ENCODE measurements at places on chromosomes 11 and 22. TPM values are rescaled to one million over a fixed set of nuclear protein-coding genes. Genes with fewer than 3 reads are reported as not detected.
A peak's percentile ranks its signal among the peaks of the same experiment; 100 is the strongest.

Gene SPDYC
- total RNA-seq, result not detected

DNA sequence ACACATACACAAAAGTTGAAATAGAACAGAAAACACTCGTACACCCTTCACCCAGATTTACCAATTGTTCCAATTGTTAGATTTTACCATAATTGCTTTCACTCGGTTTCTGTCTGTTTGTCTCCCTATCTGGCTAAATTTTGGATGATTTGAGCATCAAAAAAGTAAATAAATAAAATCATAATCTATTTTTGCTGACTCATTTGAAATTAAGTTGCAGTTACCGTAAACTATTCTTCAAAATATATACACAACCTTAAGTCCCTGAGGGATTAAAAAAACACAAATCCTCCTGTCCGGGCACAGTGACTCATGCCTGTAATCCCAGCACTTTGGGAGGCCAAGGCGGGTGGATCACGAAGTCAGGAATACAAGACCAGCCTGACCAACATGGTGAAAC lies 81.3 kb upstream of the SYT9 start:
- no peak overlapping the region for H3K4me3 ChIP-seq
- no peak overlapping the region for H3K27ac ChIP-seq
- no peak for DNase-seq
- no peaks in the 10 kb centered on the region for H3K27me3 ChIP-seq
- no peaks in the 10 kb centered on the region for H3K4me1 ChIP-seq

GRCh38 chr11:57746920-57747319 lies 4.7 kb downstream of the BTBD18 start:
- peaks cover 27% of the 10 kb centered on the region for H3K36me3 ChIP-seq
- peaks cover 23% of the 10 kb centered on the region for H3K4me1 ChIP-seq
- no peak overlapping the region for H3K27ac ChIP-seq
- DNase-seq, result no peak
- H3K4me3 ChIP-seq, result no peak overlapping the region

Gene HBG1
- total RNA-seq, result not detected

Gene FAM118B
- 16.3 TPM for total RNA-seq

DNA sequence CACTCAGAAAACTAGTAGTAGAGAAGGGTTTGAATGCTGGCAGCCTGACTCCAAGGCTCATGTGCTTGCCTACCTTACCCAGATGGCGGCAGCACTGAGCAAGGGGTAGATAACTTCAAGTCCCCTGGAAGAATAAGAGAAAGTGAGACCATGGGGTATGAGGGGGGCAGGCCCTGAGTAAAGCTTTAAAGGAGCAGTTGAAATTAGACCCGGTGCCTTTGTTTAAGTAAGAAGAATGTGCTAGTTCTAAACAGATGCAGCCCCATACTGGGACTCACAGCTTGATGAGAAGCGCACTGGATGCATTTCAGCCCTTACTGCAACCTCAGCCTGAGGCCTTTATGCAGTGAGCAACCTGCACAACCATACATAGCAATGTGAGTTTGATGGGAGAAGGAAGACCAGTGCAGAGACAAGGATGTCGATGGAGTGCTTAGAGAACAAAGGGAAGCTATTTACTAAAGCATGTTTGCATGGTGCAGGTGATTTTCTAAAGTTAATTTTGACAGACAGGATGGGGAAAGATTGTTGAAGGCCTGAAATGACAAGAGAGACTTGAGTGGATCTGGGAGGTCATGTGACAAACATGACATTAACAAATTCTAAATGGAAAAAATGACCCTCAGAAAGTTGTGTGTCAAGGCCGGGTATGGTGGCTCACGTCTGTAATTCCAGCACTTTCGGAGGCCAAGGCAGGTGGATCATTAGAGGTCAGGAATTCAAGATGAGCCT lies 27.1 kb upstream of the TMA7B start:
- H3K36me3 ChIP-seq, result no peaks in the 10 kb centered on the region
- H3K4me3 ChIP-seq, result no peak overlapping the region
- H3K4me1 ChIP-seq, result no peaks in the 10 kb centered on the region
- H3K27ac ChIP-seq, result no peak overlapping the region
- no peak for DNase-seq
- H3K27me3 ChIP-seq, result no peaks in the 10 kb centered on the region

- no peak overlapping the region for H3K27ac ChIP-seq
- peak; percentile 84 for DNase-seq
- no peaks in the 10 kb centered on the region for H3K36me3 ChIP-seq
- peaks cover 14% of the 10 kb centered on the region for H3K4me1 ChIP-seq
These were observed 7.1 kb downstream of the USP18 start for GRCh38 chr22:18156878-18157713.

- no peak overlapping the region for H3K27ac ChIP-seq
- peaks cover 35% of the 10 kb centered on the region for H3K36me3 ChIP-seq
- H3K4me3 ChIP-seq, result no peak overlapping the region
- H3K4me1 ChIP-seq, result no peaks in the 10 kb centered on the region
- no peaks in the 10 kb centered on the region for H3K27me3 ChIP-seq
- no peak for DNase-seq
These were observed 57.2 kb downstream of the SPECC1L start for GRCh38 chr22:24327832-24328231.

DNA sequence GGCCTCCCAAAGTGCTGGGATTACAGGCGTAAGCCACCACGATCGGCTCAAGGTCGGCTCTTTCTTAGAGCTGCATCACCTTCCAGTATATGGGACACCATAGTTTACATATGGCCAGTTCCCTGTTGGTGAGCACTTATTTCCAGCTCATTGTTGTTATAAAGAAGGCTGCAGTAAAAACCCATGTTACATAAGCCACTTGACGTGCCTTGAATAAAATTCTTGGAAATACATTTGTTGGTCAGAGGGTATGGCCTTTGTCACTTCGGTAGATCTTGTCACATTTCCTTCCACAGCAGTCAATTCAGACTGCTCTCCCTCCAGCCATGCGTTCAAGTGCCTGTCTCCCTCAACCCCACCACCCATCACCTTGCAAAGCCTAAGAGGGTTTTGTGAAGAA lies 92.9 kb downstream of the PRR5L start:
- no peaks in the 10 kb centered on the region for H3K4me1 ChIP-seq
- H3K27me3 ChIP-seq, result no peaks in the 10 kb centered on the region
- no peak overlapping the region for H3K4me3 ChIP-seq
- no peak overlapping the region for H3K27ac ChIP-seq
- no peak for DNase-seq
- H3K36me3 ChIP-seq, result no peaks in the 10 kb centered on the region

Gene MIOX
- not detected for total RNA-seq

DNA sequence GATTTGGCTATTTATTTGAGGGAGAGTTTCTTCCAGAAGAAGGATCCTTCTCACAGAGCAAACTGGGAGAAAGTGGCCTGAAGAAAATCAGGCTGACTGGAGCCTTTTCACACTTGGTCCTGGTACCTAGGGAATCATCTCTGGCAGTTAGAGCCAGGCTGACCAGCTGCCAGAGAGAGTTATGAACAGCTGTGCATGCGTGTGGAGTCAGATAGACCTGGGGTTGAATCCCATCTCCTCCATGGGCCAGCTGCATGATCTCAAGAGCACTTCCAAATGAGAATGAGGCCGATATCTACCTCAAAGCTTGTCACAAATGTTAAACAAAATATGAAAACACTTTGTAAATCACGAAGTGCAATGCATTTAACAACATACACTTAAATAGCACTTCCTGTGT lies 390.0 kb downstream of the TENM4 start:
- no peaks in the 10 kb centered on the region for H3K4me1 ChIP-seq
- no peak for DNase-seq
- H3K27ac ChIP-seq, result no peak overlapping the region
- H3K4me3 ChIP-seq, result no peak overlapping the region
- H3K27me3 ChIP-seq, result no peaks in the 10 kb centered on the region

Gene C11orf65
- 0.28 TPM for total RNA-seq

DNA sequence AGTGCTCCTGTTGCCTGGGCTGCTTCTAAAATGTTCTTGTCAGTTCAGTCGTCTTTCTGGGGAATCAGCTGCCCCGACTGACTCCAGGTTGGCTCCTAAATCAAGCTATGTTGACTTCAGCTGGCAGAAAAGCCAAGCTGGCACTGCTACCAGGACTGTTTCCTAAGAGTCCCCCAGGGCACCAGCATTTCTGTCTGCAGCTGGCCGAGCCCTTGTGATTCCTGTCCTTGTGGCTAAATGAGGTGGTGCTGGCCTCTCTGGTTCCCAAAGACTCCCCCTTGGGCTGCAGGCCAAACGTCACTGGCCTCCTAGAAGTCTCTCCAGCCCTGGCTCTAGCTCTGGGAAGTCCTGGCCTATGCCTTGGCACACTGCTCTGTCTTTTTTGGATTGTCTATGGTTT lies 31.1 kb downstream of the GRAMD1B start:
- no peaks in the 10 kb centered on the region for H3K27me3 ChIP-seq
- no peak overlapping the region for H3K4me3 ChIP-seq
- no peaks in the 10 kb centered on the region for H3K36me3 ChIP-seq

DNA sequence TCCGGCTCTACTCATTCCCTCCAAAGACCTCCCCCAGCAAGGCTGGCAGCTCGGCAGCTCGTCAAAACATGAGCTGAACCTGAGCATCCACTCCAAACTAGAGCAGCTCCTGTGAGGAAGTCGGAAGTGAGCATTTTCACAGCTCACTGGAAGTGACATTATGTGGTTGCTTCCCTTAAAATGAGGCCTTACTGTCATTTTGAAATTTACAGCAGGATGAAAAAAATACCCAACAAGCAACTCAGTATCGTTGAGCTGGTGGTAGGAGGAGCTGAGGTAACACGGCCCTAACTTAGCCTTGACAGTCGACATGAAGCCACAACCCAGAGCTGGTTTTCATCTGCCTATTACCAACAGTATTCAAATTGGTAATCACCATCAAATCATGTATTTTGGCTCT lies 38.0 kb upstream of the ARFGAP3 start:
- H3K27ac ChIP-seq, result peak overlapping the region; percentile 65
- H3K36me3 ChIP-seq, result peaks cover 16% of the 10 kb centered on the region
- no peak overlapping the region for H3K4me3 ChIP-seq
- H3K4me1 ChIP-seq, result no peaks in the 10 kb centered on the region
- DNase-seq, result no peak
- H3K27me3 ChIP-seq, result no peaks in the 10 kb centered on the region

GRCh38 chr22:44446483-44446882 lies 51.5 kb downstream of the RTL6 start:
- H3K27ac ChIP-seq, result no peak overlapping the region
- no peak overlapping the region for H3K4me3 ChIP-seq
- no peaks in the 10 kb centered on the region for H3K27me3 ChIP-seq
- no peaks in the 10 kb centered on the region for H3K36me3 ChIP-seq
- H3K4me1 ChIP-seq, result peaks cover 22% of the 10 kb centered on the region

GRCh38 chr11:129710423-129710822 lies 105.2 kb upstream of the TMEM45B start:
- no peaks in the 10 kb centered on the region for H3K4me1 ChIP-seq
- no peak overlapping the region for H3K27ac ChIP-seq
- no peaks in the 10 kb centered on the region for H3K27me3 ChIP-seq
- DNase-seq, result no peak
- H3K4me3 ChIP-seq, result no peak overlapping the region

- no peaks in the 10 kb centered on the region for H3K4me1 ChIP-seq
- no peaks in the 10 kb centered on the region for H3K27me3 ChIP-seq
- no peaks in the 10 kb centered on the region for H3K36me3 ChIP-seq
- no peak overlapping the region for H3K4me3 ChIP-seq
- H3K27ac ChIP-seq, result peak overlapping the region; percentile 68
These were observed 62.1 kb upstream of the ARFGAP3 start for GRCh38 chr22:42919199-42919598.

- no peak for DNase-seq
- H3K27me3 ChIP-seq, result no peaks in the 10 kb centered on the region
- no peaks in the 10 kb centered on the region for H3K36me3 ChIP-seq
- peaks cover 8% of the 10 kb centered on the region for H3K4me1 ChIP-seq
These were observed 15.8 kb upstream of the NUP160 start for GRCh38 chr11:47863898-47864430.

- DNase-seq, result no peak
- no peaks in the 10 kb centered on the region for H3K27me3 ChIP-seq
- H3K27ac ChIP-seq, result no peak overlapping the region
- H3K4me3 ChIP-seq, result no peak overlapping the region
- no peaks in the 10 kb centered on the region for H3K36me3 ChIP-seq
These were observed 34.6 kb downstream of the FAM83F start for GRCh38 chr22:40029189-40029890.

- H3K36me3 ChIP-seq, result peaks cover 17% of the 10 kb centered on the region
- peak overlapping the region; percentile 81 for H3K4me3 ChIP-seq
- no peaks in the 10 kb centered on the region for H3K4me1 ChIP-seq
- no peaks in the 10 kb centered on the region for H3K27me3 ChIP-seq
- DNase-seq, result no peak
These were observed 2.9 kb downstream of the CSNK1E start for GRCh38 chr22:38314051-38314932.

GRCh38 chr11:72154816-72155215 lies 19.3 kb downstream of the FOLR3 start:
- no peaks in the 10 kb centered on the region for H3K4me1 ChIP-seq
- H3K4me3 ChIP-seq, result no peak overlapping the region
- no peak overlapping the region for H3K27ac ChIP-seq
- no peak for DNase-seq
- H3K27me3 ChIP-seq, result no peaks in the 10 kb centered on the region

GRCh38 chr11:28461338-28461737 lies 353.1 kb downstream of the METTL15 start:
- H3K27ac ChIP-seq, result no peak overlapping the region
- H3K4me1 ChIP-seq, result no peaks in the 10 kb centered on the region
- DNase-seq, result no peak
- no peak overlapping the region for H3K4me3 ChIP-seq
- H3K27me3 ChIP-seq, result no peaks in the 10 kb centered on the region

Gene HIKESHI
- 33.9 TPM for total RNA-seq

GRCh38 chr11:119531623-119532022 lies 108.7 kb upstream of the THY1 start:
- H3K4me3 ChIP-seq, result no peak overlapping the region
- H3K27me3 ChIP-seq, result no peaks in the 10 kb centered on the region
- no peak overlapping the region for H3K27ac ChIP-seq
- no peaks in the 10 kb centered on the region for H3K4me1 ChIP-seq

DNA sequence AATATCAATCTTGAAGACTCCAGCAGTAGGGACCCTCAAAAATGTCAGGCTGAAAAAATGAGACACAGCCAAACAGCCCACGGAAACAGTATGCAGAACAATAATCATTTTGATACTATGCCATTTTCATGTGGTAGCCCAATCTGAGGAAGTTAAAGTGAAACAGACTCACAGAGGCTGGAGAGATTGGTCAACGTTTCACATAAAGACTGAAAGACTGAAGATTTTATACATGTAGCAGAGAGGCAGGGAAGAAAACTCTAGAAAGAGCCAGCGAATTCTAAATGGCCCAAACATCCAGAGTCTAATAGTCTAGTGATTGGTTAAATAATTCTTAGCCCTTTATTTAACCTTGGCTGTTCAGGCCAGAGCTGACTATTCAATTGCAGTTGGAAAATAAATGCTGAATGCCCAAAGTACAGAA lies 49.4 kb downstream of the MAML2 start:
- no peaks in the 10 kb centered on the region for H3K36me3 ChIP-seq
- no peak overlapping the region for H3K4me3 ChIP-seq
- no peaks in the 10 kb centered on the region for H3K4me1 ChIP-seq
- DNase-seq, result no peak

GRCh38 chr22:25876871-25877270 lies 134.9 kb downstream of the MYO18B start:
- no peak for DNase-seq
- H3K36me3 ChIP-seq, result peaks cover 65% of the 10 kb centered on the region
- no peak overlapping the region for H3K27ac ChIP-seq
- H3K4me1 ChIP-seq, result no peaks in the 10 kb centered on the region
- H3K27me3 ChIP-seq, result no peaks in the 10 kb centered on the region

GRCh38 chr11:20037396-20038153 lies 122.7 kb downstream of the DBX1 start:
- H3K27me3 ChIP-seq, result no peaks in the 10 kb centered on the region
- no peak overlapping the region for H3K4me3 ChIP-seq
- H3K36me3 ChIP-seq, result peaks cover 26% of the 10 kb centered on the region
- peaks cover 33% of the 10 kb centered on the region for H3K4me1 ChIP-seq
- H3K27ac ChIP-seq, result no peak overlapping the region

All from right atrium auricular region (tissue), 2 donors.